ENCODE measurements at places on chromosomes 3 and 15. TPM values are rescaled to one million over a fixed set of nuclear protein-coding genes. Genes with fewer than 3 reads are reported as not detected.

DNA sequence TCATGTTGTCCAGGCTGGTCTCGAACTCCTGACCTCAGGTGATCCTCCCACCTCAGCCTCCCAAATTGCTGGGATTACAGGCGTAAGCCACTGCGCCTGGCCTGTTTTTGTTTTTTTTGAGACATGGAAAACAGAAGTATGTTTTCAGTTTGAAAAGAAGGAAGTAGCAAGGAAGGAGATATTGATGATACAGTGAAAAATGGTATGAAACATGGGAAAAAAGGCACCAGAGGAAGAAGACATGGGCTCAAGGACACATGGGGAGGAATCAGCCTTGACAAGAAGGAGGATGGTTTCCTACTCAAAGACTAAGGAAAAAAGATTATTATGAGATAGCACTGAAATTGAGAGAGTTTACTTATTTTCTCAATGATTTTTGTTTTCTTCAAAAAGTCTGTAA lies 30.7 kb downstream of the FMN1 start:
- H3K27ac ChIP-seq = no peak overlapping the region
- DNase-seq = no peak
- no peaks in the 10 kb centered on the region for H3K4me1 ChIP-seq
- H3K36me3 ChIP-seq = no peaks in the 10 kb centered on the region
- no peak overlapping the region for H3K4me3 ChIP-seq
- H3K27me3 ChIP-seq = peaks cover 15% of the 10 kb centered on the region

DNA sequence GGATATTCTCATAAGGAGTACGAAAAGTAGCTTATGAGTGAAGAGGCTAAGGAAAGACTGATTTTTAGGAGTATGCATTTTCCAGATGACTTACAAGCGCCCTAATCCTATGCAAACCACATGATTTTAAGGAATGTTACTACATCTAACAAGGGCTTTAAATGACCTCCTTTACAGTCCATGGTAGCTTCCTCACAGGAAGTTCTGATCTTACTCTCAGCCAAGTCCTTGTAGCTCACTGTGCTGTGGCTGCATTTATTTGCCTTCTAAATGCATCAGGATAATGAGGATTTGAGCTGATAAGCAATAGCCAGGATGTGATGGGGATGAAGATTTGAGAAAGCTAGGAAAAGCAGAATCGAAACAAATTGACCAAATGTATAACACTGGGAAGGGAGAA lies 896.0 kb downstream of the MCTP2 start:
- H3K36me3 ChIP-seq = no peaks in the 10 kb centered on the region
- H3K4me3 ChIP-seq = no peak overlapping the region
- no peaks in the 10 kb centered on the region for H3K4me1 ChIP-seq
- no peak overlapping the region for H3K27ac ChIP-seq
- DNase-seq = no peak

DNA sequence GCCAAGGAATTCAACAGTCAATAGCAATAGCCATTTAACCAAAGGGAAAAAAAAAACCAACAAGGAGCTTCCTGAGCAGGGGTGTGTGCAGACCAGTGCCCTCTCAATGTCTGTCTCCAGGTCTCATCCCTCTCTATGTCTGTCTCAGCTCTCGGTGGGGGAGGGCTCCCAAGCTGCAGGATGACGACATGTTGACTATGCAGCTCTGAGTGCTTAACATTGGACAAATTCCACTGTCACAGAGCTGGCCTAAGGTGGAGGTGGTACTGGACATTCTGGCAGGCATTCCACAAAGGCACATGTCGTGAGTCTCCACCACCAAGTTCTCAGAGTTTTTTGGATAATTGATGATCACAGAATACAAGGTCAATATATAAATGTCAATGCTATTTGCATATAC lies 2.0 kb upstream of the CAPN7 start:
- H3K4me1 ChIP-seq = peaks cover 33% of the 10 kb centered on the region
- no peak overlapping the region for H3K27ac ChIP-seq
- H3K27me3 ChIP-seq = no peaks in the 10 kb centered on the region
- DNase-seq = no peak

DNA sequence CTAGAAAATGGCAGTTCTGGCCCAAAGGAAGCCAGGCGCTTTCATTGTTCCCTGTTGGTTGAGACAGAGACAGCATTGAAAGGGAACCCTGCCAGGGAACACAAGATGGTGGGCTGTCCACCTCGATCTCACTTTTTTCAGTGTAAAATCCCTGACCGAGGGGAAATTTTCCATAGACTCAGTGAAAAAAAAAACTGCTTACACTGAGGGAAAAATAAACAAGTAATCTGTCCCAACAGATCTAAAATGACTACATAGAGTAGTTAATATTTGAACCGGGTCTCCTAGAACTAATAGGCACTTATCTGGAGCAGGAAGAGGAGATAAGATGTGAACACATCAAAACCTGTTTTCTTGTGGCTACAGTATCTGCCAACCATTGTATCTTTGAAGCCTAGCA lies 763.4 kb upstream of the GOLIM4 start:
- H3K36me3 ChIP-seq = no peaks in the 10 kb centered on the region
- H3K27ac ChIP-seq = no peak overlapping the region
- no peak overlapping the region for H3K4me3 ChIP-seq

DNA sequence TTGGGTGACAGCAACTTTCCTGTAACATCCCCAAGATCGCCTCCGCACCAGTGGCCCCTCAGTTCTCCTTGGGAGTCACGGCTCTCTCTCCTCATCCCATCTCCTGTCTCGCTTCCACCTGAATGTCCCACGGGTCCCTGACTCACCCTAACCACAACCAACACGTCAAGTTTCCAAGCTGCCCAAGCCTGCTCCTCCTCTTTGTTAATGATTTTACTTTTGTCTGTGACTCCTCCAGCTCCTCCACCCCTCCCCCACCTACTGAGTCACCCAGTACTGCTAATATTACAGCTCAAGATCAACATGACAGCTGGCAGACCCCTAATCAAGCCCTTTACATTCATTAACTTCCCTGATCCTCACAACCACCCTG lies 39.3 kb downstream of the BDH1 start:
- DNase-seq = no peak
- H3K4me1 ChIP-seq = peaks cover 15% of the 10 kb centered on the region

DNA sequence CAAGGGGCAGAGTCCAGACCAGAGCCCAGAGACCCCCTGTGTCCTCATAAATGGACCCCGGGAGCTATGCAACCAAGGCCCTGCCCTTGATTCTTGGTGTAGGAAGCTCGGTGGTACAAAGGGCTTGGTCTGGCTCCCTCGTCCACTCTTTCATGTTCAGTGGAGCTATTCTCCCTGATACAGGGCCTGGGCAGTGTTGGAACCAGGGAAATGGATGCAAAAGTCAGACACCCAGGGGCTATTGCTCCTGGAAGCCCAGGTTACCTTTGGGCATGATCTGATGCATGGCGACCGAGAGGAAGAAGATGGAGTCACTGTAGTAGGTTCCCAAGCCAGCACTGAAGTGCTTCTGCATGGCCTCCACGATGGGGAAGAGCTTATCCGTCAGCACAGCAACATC lies 44.5 kb downstream of the XXYLT1 start:
- H3K27ac ChIP-seq = no peak overlapping the region
- DNase-seq = peak; percentile 18
- H3K27me3 ChIP-seq = no peaks in the 10 kb centered on the region
- peaks cover 3% of the 10 kb centered on the region for H3K4me1 ChIP-seq
- no peak overlapping the region for H3K4me3 ChIP-seq
- peaks cover 4% of the 10 kb centered on the region for H3K36me3 ChIP-seq

DNA sequence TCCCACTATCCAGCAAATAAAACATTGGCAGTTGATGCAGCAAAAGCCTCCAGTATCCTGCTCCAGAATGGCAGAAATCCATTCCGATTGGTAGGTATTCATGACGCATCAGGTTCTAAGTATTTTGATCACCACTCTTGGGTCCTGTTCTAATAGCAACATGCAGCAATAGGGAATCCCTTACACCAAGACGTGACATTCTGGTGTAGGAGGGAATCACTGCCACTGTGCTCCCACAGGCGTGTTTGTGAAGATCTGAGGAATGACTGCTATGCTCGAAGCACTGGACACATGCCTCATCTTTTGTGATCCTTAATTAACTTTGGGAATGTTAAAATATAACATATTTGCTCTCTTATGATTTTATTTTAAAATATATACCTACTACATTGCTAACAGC lies 552.9 kb downstream of the MECOM start:
- no peak overlapping the region for H3K27ac ChIP-seq
- no peaks in the 10 kb centered on the region for H3K27me3 ChIP-seq
- no peaks in the 10 kb centered on the region for H3K4me1 ChIP-seq
- no peak for DNase-seq
- no peak overlapping the region for H3K4me3 ChIP-seq

DNA sequence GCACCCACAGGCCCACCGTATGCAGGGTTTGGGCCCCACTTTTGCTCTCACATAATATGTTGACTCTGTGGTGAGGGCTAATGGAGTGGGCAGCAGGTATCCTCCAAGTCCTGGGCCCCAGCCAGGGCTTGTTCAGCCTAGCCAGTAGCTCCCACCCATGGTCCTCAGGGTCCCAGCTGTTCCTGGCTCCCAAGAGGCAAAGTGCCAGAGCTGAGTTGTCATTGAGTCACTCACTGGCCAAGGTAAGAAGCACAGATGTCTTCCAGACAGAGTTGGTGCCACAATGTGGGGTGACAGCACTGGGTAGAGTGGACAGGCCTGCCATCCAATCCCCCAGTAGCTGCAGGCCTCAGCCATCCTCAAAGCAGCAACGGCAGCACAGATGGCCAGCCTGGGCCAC lies 4.3 kb downstream of the SHF start:
- no peak overlapping the region for H3K4me3 ChIP-seq
- peaks cover 22% of the 10 kb centered on the region for H3K4me1 ChIP-seq
- H3K27ac ChIP-seq = no peak overlapping the region
- no peaks in the 10 kb centered on the region for H3K36me3 ChIP-seq
- H3K27me3 ChIP-seq = peaks cover 8% of the 10 kb centered on the region

GRCh38 chr3:50674349-50675178 lies at the start of gene DOCK3:
DOCK3 (plus strand) TSS chr3:50674927; CDS start chr3:50675264, 337 bp downstream.
- no peaks in the 10 kb centered on the region for H3K36me3 ChIP-seq
- peak; percentile 64 for DNase-seq
- H3K27ac ChIP-seq = peak within 1 kb of the TSS; percentile 47
- H3K4me1 ChIP-seq = peaks cover 14% of the 10 kb centered on the region
- H3K27me3 ChIP-seq = peaks cover 59% of the 10 kb centered on the region

DNA sequence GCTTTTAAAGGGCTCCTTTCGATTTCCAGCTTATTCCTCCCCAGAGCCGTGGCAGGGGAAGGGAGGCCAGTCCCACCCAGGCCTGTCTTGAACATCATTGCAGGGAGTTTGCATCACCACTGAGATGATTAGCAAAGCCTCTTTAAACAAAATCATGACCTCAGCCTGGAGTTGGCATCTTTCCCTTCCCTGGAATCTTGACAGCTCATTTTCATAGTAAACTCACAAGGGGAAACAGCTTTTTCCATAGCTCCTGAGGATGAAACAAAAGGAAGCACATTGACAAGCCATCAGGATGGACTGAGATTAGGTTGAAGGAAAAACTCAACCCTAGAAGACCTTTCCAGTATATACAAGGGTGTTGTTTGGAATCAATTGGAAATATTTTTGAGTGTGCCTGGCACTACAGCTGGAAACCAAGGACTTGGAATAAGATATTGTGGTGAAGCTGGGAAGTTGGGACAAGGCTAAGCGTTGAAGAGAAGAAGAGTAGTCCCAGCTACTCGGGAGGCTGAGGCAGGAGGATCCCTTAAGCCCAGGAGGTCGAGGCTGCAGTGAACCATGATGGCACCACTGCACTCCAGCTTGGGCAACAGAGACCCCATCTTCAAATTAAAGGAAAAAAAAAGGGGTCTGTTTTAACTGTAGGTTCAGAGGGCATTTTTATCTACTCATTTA lies 3.1 kb upstream of the LARP6 start:
- H3K27ac ChIP-seq = no peak overlapping the region
- no peak overlapping the region for H3K4me3 ChIP-seq
- H3K27me3 ChIP-seq = peaks cover 42% of the 10 kb centered on the region
- no peak for DNase-seq
- peaks cover 8% of the 10 kb centered on the region for H3K4me1 ChIP-seq

GRCh38 chr3:156581033-156581432 lies 26.1 kb upstream of the SSR3 start:
- no peak overlapping the region for H3K4me3 ChIP-seq
- H3K27ac ChIP-seq = no peak overlapping the region
- no peak for DNase-seq

- H3K36me3 ChIP-seq = peaks cover 38% of the 10 kb centered on the region
- H3K27ac ChIP-seq = peak overlapping the region; percentile 69
- H3K4me1 ChIP-seq = peaks cover 82% of the 10 kb centered on the region
- DNase-seq = peak; percentile 65
- peak overlapping the region; percentile 18 for H3K4me3 ChIP-seq
Observed at GRCh38 chr3:141237701-141238521, 6.3 kb downstream of the PXYLP1 start.

DNA sequence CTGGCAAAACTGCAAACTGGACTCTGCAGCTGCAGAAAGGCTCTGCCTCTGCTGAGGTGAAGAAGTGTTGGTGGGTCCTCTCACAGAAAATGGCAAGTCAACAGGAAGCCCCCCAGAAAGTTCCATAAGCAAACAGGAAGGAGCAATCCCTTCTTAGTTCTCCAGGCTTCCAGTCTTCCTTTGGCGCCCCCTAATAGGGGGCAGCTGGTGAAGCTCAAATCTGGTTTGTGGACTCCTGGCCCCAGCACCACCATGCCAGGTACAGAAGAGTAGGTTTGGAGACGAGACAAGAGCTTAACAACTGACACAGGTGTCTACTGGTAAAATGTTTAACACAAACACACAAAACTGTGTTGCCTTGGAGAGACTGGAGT lies 35.5 kb downstream of the LEO1 start:
- H3K4me1 ChIP-seq = peaks cover 23% of the 10 kb centered on the region
- no peak overlapping the region for H3K4me3 ChIP-seq
- DNase-seq = no peak
- H3K27ac ChIP-seq = peak overlapping the region; percentile 79
- peaks cover 24% of the 10 kb centered on the region for H3K36me3 ChIP-seq
- no peaks in the 10 kb centered on the region for H3K27me3 ChIP-seq

- no peak for DNase-seq
- H3K4me1 ChIP-seq = no peaks in the 10 kb centered on the region
- no peak overlapping the region for H3K4me3 ChIP-seq
- H3K27ac ChIP-seq = no peak overlapping the region
- no peaks in the 10 kb centered on the region for H3K36me3 ChIP-seq
Observed at GRCh38 chr3:65878831-65879230, 159.9 kb downstream of the MAGI1 start.

GRCh38 chr3:186823386-186823785 lies 17.1 kb upstream of the RFC4 start:
- peaks cover 30% of the 10 kb centered on the region for H3K4me1 ChIP-seq
- H3K27me3 ChIP-seq = peaks cover 6% of the 10 kb centered on the region
- no peaks in the 10 kb centered on the region for H3K36me3 ChIP-seq

GRCh38 chr15:29442532-29442931 lies 172.9 kb upstream of the NSMCE3 start:
- peaks cover under 1% of the 10 kb centered on the region for H3K27me3 ChIP-seq
- H3K4me1 ChIP-seq = no peaks in the 10 kb centered on the region
- no peak for DNase-seq
- no peaks in the 10 kb centered on the region for H3K36me3 ChIP-seq
- H3K4me3 ChIP-seq = no peak overlapping the region
- H3K27ac ChIP-seq = no peak overlapping the region

Gene KLHL6
- total RNA-seq = 30.9 TPM

Gene MASP1
- not detected for total RNA-seq

Gene USF3
- 14.5 TPM for total RNA-seq

Gene SEMA6D
- total RNA-seq = not detected

Gene ATOSA
- 26.0 TPM for total RNA-seq
